ENCODE measurements at places on chromosomes 16 and 17.

DNA sequence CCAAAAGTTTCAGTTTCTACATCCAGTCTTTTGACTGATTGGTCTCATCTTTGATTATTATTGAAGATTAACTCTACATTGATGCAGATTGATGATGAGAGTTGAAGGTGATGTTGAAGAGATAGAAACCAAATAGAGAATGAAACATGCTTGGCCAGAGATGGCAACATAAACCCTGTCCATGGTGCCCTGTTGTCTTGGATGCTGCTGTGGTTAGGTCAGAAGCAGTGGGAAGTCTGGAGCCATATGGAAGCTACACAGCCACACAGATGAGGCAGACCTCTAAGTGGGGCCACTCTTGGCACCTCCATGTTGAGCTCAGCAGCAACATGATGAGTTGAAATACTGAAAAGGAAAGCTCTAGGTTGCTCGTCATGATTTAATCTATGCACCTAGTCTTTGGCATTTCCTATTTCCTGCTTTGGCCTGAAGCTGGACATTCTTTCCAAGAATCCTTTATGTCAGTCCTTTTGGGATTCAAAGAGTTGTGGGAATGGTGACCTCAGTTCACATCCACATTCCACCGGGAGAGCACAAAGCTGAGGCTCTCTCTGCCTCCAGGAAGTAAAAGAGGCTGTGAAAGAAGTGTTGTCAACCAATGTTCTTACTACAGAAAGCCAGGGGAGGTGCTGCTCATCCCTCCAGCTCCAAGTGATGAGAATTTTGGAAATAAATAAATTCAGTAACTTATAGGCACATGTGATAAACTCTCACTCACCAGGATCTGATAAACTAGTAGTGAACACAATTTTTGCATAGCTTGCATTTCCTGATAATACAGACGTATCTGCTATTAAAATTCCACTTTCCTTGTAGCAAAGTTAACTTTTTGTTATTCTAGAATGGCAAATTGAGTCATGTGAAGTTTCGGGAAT, 127.7 kb upstream of the MAF start:
- no peak for DNase-seq

DNA sequence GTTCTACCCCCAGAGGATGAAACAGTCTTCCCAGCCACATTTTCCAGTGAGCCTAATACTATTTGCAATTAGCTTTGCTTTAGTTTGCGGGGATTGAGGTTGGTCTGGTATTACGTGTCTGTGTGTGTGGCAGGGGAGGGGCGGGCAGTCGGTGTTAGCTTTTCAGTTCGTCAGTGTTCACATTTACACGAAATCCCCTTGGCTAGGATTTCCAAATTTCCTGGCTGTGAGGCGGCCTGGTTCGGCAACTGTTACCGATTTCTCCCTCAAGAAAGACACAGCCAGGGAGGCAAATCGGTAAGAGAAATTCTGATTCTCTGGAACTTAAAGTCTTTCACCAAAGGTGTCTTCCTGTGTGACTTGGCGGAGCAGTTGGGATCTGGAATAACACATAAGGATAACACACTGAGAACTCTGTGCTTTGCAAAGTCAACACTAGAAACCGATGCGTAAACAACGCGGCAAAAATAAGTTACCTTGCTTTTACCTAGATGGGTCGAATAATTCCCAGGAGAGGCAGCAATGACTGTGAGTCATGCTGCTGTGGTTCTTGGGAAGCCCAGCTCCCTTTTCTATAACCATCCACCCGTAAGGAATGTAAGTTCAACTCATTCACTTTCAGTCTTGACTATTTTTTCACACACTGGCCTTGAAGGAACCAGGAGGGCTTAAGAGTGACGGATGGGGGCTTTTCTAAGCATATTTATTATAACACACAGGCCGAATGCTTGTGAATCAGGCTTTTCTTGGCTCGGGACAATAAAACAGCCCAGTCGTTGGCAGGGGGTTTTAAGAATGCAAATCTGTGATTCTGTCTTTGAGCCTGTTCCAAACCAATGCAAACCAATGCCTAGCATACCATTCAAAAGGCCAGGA, 24.2 kb downstream of the GPRC5B start:
- no peak for DNase-seq

DNA sequence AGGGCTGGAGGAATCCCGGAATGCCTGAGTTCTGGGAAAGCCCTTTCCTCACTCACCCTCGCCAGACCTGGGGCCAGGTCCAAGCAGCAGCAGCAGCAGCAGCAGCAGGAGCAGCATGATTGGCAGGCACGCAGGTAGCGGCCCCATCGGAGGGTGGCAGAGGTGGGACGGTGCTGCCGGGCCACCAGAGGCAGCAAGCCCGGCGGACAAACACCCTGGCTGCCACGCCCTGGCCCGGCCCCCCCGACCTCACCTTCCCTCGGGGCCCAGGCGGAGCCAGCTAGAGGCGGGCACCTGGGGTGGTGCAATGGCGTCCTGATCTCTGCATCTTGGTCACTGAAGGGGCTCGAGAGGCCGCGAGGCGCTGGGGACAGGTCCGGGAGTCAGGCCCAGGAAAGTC, 122.4 kb downstream of the LAT start:
- no peak for DNase-seq

- DNase-seq: no peak
Observed at GRCh38 chr16:2074071-2074470, 26.3 kb downstream of the TSC2 start.

DNA sequence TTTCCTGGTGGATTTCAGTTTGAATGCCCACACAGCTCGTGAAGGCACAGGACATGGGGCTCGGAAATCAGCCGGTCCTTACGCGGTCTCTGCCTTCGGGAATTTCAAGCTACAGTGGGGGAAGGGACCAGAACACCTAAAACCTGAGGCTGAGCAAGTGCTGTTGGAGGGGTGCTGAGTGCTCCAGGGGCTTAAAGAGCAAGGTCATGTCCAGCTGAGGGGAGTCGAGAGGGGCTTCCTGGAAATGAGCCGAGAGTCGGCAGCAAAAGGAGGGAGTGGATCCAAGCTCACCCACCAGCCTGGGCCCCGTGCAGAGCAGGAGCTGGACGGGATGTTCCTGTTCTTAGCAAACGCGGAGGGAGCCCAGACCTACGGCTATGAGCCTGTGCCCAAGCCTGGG, 73.2 kb upstream of the RPL38 start:
- no peak for DNase-seq
